ENCODE measurements at places on chromosomes 11 and 22.

DNA sequence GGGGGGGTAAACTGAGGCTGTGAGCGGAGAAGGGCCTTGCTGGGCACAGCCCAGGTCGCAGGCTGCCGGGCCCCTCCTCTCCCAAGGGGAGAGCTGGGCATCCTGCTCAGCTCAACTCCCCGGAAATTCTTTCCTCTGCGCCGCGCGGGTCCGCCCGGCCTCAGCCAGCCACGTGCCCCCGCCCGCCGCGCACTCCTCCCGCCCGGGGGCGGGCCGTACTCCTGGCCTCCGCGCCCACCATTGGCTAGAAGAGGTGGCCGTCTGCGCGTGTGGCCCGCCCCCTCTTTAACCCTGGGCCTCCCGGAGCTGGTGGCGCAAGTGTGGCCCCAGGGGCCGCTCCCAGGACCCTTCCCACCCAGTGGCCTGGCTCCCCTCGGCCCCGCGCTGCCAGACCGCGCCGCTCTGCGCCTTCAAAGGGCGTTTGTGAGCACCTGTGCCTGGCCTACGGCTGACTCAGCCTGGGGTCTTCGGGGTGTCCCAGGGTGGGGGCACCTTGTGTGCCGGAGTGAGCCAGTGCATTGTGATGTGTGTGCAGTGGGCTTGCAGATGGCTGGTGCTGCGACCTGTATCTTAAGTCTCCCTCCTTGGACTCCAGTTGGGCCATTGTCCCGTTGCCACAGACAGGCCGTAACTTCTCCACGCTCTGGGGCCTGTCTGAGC lies 2.0 kb downstream of the MRGPRF start:
- no peak for DNase-seq

GRCh38 chr11:130006929-130007328 lies 4.3 kb upstream of the PRDM10 start:
- DNase-seq = no peak

- DNase-seq = no peak
Observed at GRCh38 chr11:83681031-83681781, 395.0 kb upstream of the CCDC90B start.

DNA sequence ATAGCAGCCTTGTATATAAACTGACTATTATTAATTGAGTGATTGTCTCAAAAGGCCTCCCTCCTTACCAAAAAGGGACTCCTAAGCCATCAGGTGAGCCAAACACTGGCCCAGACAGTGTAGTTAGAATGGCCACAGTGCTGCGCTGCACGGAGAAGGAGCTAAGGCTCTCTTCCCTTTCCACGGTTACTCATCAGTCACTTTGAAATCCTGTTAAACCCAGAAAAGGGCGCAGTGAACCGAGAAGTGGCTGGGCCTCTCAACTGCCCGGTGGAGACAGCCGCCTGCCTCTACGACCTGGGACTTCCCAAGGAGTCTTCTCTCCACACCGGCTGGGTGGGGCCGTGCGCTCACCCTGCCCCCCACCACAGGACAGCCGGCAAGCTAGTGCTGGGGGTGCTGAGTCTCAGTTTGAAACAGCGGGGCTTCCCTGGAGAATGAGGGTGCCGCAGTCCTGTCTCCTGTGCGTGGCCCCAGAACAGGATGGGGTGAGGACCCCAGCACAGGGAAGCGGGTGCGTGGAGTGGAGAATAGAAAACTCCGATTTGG lies 1.3 kb downstream of the MYH9 start:
- DNase-seq = no peak

GRCh38 chr22:49291781-49292180 lies 535.9 kb downstream of the BRD1 start:
- DNase-seq = no peak

- no peak for DNase-seq
Observed at GRCh38 chr11:126544108-126545056, 188.9 kb downstream of the ST3GAL4 start.

- DNase-seq = no peak
Observed at GRCh38 chr22:37990301-37990700, 5.9 kb upstream of the SOX10 start.

DNA sequence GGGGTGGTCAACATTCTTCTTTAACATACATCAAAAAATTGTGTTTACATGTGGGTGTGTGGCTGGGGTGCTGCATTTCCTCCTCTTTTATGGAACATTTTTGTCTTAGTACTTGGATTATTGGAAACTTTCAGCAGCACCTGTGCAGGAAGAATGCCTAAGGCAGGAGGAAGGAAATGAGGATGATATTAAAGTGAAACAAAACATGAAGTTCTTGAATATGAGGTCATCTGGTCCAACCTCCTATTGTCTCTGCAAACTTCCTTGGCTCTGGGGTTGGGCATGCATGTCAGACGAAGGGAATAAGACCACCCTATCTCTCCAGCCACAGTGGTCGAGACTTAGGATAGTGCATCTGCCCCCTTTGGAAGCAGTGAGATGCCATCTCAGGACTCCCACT lies 20.6 kb upstream of the OR9Q1 start:
- no peak for DNase-seq

- DNase-seq = no peak
Observed at GRCh38 chr22:22403771-22404170, 104.8 kb downstream of the ZNF280B start.

DNA sequence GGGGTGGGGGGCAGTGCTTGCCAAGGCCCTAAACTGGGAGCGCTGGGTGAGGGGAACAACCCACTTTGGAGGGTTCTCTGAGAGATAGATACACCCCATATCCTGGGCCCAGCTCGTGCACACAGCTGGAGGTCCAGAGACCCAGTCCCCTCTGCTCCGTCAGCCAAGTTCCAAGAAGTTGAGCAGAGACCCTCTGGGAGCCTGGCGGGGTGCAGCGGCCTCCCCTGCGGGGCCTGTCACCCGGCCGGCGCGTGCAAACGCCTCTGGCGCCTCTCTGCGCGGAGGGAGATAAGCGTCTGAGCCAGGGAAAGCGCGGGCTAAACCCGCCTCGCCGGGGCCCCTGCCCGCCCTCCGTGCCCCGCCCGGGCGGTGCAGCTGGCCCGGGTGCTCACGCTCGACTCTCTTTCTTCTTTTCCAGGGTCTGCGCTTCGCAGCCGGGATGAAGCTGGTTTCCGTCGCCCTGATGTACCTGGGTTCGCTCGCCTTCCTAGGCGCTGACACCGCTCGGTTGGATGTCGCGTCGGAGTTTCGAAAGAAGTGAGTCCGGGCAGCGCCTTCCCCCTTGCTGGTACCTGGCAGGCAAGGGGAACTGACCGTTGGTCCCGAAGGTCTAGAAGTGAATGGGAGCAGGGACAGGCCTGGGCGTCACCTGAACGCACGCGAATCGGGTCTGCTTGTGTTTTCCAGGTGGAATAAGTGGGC lies 540 bp downstream of the ADM start:
- DNase-seq = no peak

GRCh38 chr11:113293936-113294335 lies 20.4 kb upstream of the TTC12 start:
- no peak for DNase-seq

DNA sequence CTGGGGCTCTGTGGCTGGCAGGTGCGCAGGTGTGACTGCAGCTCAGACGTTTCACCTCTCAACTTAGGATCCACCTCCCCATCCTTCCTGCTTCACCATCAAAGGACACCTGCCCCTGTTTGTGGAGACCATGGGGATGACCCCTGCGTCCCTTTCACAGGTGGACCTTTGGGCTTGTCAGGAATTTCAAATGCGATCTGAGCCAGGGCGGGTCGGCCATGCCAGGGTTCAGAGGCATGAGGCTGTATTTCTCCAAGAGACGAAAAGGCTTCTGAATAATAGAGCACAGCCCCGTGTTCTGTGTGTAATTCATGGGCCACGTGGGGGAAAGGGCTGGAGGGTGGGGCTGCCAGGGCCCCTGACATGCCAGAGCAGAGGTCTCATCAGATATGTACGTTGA lies 668.0 kb downstream of the BRD1 start:
- DNase-seq = no peak

GRCh38 chr11:83392556-83392955 lies 106.4 kb upstream of the CCDC90B start:
- DNase-seq = no peak

DNA sequence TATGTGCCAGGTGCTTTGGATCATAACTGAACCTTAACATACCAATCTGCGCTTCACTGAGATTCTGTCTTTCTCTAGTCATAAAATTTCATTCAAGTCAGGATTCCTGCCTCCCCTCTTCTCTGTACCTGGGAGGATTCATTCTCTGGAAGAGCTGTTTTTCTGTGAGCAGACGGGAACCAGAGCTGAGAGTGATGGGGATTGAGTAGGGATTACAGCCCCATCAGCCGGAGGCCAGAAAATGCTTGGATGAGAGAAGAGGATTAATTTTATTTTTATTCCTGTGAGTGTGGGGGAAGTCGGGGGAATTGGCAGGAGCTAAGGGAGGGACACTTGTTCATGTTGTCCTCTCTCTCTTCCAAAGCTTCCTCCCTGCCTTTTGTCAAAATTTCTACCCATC lies 4.7 kb downstream of the STX3 start:
- no peak for DNase-seq

DNA sequence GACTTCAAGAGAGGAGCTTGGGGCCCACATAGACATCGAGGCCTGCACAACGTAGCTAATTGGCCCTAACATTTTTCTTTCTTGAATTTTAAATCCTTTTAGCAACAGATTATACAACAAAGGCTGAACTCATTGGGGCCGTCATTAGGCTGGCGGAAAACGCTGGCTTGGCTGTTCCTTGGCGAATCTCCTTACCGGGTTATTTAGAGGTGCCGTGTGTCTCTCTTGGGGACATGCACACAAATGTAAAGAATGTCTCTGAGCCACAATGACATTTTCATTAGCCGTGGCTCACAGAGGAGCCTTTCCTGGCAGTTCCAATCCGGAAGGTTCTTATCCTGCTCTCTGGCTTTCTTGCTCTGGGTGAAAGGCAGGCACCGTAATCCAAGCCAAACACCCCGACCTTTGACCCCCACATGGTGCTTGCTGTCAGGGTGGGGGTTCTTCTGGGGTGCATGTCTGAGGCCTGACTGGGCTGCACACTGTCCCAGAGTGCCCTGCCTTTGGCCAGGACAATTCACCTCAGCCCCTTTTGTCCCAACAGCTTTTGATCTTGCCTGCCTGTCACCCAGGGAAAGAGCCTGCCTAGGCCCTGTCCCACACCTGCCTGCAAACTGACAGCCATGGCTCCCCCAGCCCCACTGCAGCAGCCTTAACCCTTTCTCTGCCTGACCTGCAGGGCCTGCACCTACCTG lies 9.2 kb upstream of the FGF3 start:
- no peak for DNase-seq

- no peak for DNase-seq
Observed at GRCh38 chr11:26028393-26028911, 303.5 kb upstream of the ANO3 start.

GRCh38 chr11:19723572-19724342 lies 11.1 kb downstream of the NAV2 start:
- DNase-seq = no peak

DNA sequence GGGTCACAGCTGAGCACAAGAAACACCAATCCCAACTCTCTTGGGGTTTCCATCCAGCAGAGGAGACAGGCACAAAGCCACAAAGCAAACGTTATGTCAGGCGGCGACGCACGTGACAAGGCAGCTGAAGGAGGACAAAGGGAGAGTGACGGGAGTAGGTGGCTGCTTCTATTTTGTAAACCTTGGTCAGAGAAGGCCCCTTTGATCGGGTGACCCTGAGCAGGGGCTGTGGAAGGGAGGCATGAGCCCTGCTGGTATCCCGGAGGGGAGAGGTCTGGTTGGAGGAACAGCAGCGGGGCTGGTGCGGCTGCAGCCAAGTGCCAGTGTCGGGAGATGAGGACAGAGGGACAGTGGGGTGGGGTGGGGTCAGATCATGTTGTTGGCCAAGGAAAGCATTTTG lies 17.3 kb upstream of the RFPL3 start:
- DNase-seq = no peak

- DNase-seq = no peak
Observed at GRCh38 chr11:72781063-72781312, 12.9 kb downstream of the STARD10 start.

DNA sequence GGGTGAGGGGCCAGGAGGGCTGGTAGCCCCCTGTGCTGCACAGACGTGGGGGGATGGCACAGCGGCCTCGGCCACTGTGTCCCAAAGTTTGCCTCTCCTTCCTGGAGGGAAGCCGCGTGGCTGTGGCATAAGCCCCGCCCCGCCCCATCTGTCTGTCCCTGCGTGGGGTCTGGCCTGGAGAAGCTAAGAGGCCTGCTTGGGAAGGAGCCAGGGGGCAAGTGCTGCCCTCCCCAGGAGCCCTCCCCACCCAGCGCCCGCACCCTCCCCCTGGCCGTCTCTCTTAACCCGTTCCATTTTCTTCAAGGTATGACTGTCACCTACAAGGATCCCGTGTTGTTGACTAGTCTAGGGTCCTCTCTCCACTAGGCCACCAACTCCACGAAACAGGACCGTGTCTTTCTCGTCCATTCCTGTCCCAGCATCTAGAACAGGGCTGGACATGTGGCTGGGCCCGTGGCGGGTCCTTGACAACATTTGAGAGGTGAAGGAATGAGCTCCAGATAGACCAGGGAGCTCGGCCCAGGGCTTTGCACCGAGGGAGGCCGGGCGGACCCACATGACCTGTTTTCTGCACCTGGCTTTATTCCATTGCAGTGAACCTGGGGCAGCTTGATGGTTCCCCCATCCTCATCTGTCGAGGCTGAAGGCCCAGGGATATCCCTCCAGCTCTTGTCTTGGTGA lies 428.0 kb downstream of the TBC1D22A start:
- no peak for DNase-seq

DNA sequence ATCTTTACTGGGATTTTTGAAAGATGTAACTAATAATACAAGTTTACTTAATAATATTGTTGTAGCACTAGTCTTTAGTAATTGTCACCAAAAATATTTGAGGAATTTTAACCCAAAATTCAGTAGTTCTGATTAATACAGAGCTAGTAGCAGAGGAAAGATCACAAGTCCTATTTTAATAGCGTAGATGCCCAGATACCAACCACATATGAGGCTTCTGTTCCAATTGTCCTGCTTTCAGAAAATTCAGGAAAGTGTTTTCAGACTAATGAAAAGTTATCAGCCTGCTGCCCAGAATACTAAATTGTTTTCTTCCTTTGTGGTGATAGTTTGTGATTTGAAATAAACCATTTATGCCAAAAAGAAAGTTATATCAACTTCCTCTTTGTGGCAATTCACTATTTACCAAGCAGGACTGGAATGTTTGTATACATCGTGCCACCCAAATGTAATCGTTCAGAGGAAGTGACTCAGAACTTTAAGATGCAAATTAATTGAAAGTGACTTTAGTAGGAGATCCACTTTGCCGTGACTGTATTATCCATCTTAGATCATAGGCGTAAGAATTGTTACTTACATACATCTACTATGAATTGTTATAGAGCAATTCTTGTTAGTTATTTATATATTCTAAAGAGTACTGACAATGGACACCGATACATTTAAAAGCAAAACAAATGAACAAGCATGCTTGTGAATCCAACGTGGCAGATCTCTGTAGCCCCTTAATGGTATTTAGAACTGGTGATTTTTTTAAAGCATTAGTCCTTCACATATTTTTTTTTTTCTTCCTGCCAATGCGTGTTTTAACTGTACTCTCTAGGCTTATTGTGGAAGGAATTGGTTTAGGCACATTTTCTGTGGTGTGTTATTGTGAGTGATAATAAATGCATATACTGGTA lies 231.0 kb downstream of the DDX10 start:
- no peak for DNase-seq

- no peak for DNase-seq
Observed at GRCh38 chr11:134710861-134711407, 298.9 kb upstream of the B3GAT1 start.

GRCh38 chr11:108871152-108871551 lies 206.3 kb downstream of the DDX10 start:
- DNase-seq = no peak

All from cortex of kidney (tissue), 1 donor.